Activated CD4-positive, alpha-beta T cell treated with anti-CD3 and anti-CD28 coated beads for 48 hours (primary cell): ENCODE measurements at places on chromosomes 16 and 17.

DNA sequence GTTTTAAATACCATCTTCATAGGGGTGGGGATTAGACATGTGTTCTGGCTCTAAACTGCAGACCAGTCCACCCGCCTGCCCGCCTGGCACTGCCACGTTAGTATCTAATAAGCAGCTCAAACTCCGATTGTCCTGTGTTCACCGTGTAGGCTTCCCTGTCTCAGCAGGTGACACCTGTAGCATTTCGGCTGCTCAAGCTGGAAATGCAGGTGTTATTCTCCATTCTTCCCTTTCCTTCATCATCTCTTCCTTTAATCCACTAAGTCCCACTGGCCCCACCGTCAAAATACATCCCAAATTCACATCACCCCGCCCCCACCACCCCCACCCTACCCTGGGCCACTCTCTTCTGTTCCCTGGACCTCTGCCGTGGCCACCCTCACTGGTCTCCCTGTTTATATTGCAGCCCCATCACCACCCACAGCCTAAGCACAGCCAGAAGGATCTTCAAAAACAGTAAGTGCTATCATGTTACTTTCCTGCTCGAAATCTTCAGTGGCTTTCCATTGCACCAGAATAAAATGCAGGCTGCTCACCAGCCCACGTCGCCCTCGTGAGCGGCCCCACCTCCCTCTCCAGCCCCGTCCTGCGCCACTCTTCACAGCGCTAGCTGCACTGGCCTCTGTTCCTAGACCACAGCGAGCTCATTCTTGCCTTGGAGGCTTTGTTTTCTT, 65.1 kb downstream of the RTN4RL1 start:
- DNase-seq: no peak

DNA sequence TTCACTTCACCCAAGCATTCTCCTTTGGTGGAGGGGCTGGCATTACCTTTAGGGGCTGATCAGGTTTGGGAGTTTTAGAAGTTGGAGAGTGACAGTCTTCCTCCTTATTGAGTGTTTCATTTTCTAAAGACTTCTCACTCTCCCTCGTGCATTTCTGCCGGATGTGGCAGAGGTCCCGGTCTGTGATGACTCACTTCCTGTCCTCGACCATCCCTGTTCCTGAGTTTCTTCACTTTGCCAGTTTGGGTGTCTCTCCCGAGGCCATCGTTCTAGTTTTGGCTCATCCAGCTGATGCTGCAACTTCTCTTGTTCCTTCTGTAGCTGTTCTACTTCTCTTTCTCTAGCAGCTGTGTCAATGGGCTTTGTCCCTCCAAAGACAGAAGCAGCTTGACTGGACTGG, 104.3 kb downstream of the PHKB start:
- DNase-seq: no peak

DNA sequence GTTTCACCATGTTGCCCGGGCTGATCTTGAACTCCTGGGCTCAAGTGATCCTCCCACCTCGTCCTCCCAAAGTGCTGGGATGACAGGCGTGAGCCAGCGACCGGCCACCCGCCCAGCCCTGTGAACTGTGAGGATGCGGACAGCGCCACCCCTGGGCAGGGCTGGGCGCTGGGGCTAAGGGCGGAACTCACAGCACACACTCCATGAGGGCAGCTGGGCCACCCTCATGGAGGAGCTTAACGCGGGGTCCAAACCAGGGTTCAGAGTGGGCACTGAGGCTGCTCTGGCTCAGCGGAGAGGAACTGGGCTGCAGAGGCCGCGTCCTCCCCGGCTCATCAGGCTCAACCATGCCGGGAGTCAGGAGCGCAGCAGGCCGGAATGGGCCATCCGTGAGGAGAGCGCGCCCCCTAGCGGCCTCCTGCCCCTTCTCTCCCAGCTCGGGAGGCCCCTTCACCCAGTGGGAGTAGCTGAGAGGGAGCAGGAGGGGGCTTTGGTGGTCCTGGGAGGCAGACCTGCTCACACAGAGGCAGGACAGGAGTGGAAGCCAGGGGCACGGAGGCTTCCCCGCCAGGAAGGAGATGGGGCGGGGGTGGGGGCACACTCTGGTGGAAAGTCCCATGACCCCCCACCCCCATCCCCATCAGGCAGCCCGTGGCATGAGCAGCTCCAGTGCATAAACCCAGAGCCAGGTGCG, 13.8 kb downstream of the CORO7 start:
- peak; percentile 80 for DNase-seq

GRCh38 chr17:4195306-4195705, 52.3 kb downstream of the CYB5D2 start:
- no peak for DNase-seq

GRCh38 chr17:35729405-35729833, 2.0 kb upstream of the RASL10B start:
- no peak for DNase-seq

DNA sequence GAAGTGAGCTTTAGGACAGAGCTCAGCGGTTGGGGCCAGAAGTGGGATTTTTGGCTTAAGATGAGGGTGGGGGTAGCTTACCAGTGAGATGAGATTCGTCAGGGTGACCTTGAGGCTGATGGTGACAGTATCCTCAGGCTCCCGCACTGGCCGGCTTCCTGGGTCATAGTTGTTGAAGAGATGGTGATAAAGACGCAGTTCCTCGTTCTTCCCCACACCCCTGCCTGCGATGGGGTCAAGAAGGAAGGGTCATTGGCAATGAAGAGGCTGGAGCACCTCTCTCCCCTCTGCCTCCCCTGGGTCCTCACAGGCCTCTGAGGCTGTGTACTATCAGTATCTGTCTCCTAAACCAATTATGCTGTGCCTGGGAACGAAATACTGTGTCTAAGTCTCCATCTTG, 358 bp downstream of the CHRNE start:
- no peak for DNase-seq

GRCh38 chr17:45848868-45849535, 4.3 kb downstream of the SPPL2C start:
- no peak for DNase-seq

DNA sequence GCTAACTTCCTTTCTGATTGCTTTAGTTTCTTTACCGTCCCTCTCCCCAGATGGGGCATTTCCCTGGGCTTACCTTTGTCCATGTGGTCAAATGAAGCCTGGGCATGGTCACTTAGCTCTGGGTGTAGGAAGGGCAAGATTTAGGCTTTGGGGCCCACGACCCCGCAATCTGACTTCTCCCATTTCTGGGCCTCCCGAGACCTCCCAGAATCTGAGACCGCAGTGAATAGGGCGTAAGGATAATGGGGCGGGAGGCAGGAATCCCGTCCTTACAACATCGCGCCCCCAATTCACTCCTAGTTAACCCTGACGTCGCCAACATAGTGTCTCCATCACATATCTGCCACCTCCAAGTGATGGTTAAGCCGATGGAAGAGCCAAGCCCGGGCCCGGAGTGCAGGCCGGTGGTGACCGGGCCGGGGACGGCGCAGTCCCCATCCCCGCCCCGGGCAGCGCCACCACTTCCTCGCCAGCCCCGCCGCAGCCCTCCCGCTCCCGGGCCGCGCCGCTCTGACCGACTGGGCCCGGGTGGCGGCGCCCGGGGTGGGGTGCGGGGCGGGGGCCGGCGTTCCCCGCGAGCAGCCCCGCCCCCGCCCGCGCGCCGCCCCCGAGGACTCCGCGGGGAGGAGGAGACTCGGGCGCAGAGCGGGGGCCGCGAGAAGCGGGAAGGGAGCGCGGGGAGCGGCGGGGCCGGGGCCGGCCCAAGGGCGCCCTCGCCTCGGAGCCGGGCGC, at the start of gene RHBDL3:
Gene RHBDL3, plus strand, starts transcription at position 641 of the 732 bp plus-strand sequence. CDS start 358 bp downstream, outside the sequence.
- DNase-seq: no peak

- DNase-seq: peak; percentile 22
These were observed 28.1 kb upstream of the ITGA2B start for GRCh38 chr17:44417553-44417952.

- no peak for DNase-seq
These were observed 17.9 kb downstream of the MYO18A start for GRCh38 chr17:29162082-29162908.

DNA sequence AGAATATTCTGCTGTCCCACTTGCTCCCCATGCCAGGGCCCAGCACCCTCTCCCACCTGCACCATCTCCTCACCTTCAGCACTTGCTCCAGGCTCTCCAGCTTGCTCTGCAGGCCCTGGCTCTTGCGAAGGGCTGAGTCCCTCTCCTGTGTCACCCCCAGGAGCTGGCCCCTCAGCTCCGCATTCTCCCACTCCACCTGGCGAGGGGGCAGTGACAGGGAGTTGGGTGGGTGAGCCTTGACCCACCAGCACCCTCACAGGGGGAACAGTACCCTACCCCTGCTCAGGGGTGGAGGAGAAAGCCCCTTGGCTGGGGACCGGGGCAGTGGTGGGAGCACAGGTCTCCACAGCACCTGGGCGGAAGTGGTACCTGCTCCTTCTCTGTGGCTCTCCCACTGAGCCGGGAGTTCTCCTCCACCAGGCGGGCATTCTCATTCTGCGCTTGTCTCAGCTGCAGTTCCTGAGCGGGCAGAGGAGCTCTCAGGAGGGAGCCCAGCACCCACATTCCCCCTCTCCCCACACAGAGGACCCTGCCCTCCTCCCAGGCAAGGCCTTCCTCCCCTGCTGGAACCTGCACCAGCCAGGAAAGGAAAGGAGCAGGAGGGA, 5.9 kb downstream of the TSPOAP1 start:
- no peak for DNase-seq

- no peak for DNase-seq
These were observed 15.7 kb downstream of the ASGR2 start for GRCh38 chr17:7098802-7099459.

GRCh38 chr17:18230288-18231141, 5.1 kb downstream of the LLGL1 start:
- DNase-seq: no peak
